ENCODE measurements at places on chromosomes 5 and 9. TPM values are rescaled to one million over a fixed set of nuclear protein-coding genes. Genes with fewer than 3 reads are reported as not detected.

- no peak for ATAC-seq
Measured at GRCh38 chr9:136216541-136217244, 11.8 kb upstream of the LHX3 start.

GRCh38 chr9:99732715-99733114 lies 89.0 kb upstream of the NR4A3 start:
- no peak for ATAC-seq

- ATAC-seq = peak; percentile 44
Measured at GRCh38 chr5:77486344-77486962, 5.7 kb downstream of the WDR41 start.

DNA sequence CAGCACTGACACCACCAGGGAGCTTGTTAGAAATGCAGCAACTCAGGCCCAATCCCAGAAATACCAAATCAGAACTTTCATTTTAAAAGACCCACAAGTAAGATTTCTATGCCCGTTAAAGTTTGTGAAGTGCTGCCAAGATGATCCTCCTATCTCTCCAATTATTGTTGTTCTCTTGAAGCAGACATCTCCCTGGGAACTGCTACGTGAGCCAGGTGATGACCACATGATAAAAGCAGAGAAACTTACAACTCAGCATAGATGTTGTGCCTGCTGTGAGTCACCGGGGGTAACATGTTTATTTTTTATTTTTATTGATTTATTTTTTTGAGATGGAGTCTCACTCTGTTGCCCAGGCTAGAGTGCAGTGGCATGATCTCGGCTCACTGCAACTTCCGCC lies 34.4 kb downstream of the GCNT4 start:
- no peak for ATAC-seq

DNA sequence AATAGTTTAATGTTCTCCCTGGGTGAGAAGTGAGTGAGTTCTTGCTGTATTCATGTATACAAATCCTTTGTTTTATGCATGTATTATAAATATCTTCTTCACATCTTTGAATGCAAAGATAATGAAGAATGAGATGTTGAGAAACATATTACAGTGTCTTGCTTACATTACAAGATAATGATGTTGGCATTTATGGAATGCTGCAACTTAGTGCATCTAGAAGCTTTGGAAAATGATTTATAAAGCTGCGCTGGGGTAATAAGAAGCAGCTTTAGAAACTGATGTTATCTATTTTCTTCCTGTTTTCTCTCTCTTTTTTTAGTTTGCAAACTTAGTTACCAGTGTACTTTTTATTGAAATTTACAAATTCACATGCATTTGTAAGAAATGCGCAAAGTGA lies 673.4 kb downstream of the KCTD16 start:
- no peak for ATAC-seq

- no peak for ATAC-seq
Measured at GRCh38 chr5:142724821-142725220, 38.9 kb upstream of the FGF1 start.

GRCh38 chr9:134633362-134634142 lies 8.1 kb upstream of the COL5A1 start:
- ATAC-seq = no peak

- ATAC-seq = no peak
Measured at GRCh38 chr5:149711338-149711737, 18.8 kb upstream of the PPARGC1B start.

DNA sequence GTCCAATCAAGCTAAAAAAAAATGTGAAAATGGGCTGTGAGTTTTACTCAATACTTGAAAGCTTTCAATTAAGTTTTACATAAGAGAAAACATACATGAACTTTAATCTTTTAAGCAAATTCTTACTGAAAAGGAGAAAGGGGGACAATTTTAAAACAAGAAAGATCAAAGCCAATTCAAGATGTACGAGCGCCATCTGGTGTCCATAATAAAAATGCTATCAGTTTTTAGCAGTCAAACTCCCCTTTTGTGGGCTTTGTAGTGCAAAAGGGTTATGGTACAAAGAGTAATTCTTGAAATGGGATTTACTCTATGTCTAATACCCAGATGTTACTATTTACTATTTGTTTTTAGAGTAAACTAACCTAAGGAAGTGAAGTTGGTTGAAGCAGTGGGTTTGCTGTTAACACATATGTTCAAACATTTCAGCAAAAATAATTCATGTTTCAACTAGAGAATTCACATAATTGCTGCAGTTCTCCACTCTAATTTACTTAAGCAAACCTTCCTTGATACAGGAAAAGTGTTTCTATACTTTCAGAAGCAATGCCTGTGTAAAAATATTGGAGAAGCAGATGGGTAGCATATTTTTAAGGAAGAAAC lies 228.2 kb upstream of the TYRP1 start:
- no peak for ATAC-seq

Gene MCC
- 37.6 TPM for total RNA-seq

Gene ROPN1L
- not detected for total RNA-seq

Gene SOX30
- not detected for total RNA-seq

Gene BTNL8
- total RNA-seq = not detected

Gene THBS4
- total RNA-seq = 0.16 TPM
